Lower lobe of right lung (tissue), 2 donors: ENCODE measurements at places on chromosomes 7 and 10. TPM values are rescaled to one million over a fixed set of nuclear protein-coding genes. Genes with fewer than 3 reads are reported as not detected.

DNA sequence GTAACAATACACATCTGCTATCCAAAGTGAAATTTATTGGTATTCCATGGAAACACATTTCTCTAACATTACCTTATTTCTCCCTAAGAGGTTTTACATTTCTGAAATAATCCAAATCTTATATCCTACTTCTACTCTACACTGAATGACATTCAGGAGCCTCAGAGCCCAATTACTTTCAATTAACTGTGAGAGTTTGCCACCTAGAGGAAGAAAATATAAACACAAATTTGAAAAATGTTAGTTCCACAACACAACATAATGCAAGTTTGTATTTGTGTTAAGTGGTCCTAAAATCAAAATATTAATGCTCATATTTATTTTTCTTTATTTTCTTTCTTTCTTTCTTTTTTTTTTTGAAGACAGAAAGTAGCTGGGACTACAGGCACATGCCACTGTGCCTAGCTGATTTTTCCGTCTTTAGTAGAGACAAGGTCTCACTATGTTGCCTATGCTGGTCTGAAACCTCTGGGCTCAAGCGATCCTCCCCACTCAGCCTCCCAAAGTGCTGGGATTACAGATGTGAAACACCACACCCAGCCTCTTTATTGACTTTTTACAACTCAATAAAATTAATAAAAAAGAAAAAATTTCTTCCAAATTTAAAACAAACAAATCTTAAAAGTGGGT, 46.0 kb downstream of the ATAD1 start:
- DNase-seq: no peak

DNA sequence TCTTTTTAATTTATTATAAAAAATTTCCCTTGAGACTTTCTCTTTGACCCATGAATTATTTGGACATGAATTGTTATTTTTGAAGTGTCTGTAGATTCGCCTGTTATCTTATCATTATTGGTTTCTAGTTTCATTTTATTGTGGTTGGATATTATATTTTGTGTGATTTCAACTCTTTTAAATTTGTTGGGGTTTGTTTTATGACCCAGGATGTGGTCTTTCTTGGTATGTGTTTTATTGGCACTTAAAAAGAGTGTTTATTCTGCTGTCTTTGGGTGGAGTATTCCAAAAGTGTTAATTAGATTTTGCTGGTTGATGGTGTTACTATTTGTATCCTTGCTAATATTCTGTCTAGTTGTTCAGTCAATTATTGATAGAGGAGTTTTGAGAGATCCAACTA, 50.5 kb upstream of the GPR141 start:
- no peak for DNase-seq

- DNase-seq: no peak
Observed at GRCh38 chr10:6802759-6803426, 222.8 kb upstream of the PRKCQ start.

DNA sequence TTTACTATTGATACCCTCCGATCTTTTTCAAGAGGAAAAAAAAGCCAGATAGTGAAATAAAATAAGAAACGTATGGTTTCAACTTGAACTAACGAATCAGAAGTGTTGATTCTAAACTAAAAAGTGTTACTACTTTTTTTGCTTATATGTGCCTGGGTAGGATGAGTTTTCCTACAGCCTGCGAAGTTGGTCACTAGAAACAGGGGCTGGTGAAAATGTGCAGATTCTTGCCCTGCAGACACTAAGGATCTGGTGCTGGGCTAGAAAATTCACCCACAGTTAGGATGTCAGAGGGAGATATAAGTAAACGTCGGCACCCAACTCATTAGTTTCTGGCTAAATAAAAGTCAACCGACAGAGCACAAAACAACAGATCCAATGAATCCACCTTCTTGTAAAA, 298.7 kb upstream of the NFE2L3 start:
- DNase-seq: no peak

- DNase-seq: no peak
Observed at GRCh38 chr10:112639298-112639697, 192.3 kb downstream of the VTI1A start.

- no peak for DNase-seq
Observed at GRCh38 chr7:101146-102046, 91.0 kb upstream of the FAM20C start.

DNA sequence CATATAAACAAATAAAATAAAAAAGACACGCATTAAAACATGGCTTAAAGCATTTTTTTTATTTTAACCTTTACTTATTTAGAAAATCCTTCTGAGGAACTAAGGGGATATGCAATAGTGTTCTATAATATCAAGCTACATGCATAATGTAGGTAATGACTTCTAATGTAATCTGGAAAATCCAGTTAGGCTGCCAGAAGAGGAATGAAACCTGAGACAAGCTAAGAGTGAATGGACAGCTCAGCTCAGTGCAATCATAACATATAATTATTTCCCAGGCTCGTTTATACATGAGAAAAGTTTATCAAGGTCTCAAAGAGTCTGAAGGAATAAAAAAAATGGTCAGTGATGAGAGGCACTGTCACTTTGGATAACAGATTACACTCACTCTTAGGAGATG, 649.0 kb upstream of the PCDH15 start:
- DNase-seq: no peak

GRCh38 chr10:5945190-5945509, 32.2 kb downstream of the IL15RA start:
- peak; percentile 38 for DNase-seq

- DNase-seq: no peak
Observed at GRCh38 chr10:101121654-101122031, 9.5 kb upstream of the TLX1 start.

GRCh38 chr7:30920584-30921539, 9.2 kb downstream of the AQP1 start:
- peak; percentile 44 for DNase-seq

DNA sequence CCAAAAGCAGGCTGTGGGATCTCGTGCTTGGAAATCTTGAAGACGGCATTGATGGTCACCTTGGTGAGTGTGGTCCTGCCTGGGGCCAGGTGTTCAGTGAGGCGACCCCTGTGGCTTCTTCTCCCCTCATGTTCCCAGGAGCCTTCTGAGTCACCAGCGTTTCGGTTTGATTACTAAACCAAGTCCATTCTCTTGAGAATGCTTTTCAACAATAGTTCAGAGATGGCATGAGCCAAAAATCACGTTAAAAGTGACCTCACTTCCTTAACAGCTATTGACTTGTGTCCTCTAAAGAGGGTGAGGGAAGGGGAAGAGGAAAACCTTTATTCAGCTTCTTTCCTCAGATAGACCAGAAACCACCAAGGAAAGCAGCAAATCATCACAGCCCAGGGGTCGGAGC, 315.2 kb downstream of the GATA3 start:
- DNase-seq: no peak

GRCh38 chr10:817371-817770, 114.1 kb downstream of the LARP4B start:
- no peak for DNase-seq

DNA sequence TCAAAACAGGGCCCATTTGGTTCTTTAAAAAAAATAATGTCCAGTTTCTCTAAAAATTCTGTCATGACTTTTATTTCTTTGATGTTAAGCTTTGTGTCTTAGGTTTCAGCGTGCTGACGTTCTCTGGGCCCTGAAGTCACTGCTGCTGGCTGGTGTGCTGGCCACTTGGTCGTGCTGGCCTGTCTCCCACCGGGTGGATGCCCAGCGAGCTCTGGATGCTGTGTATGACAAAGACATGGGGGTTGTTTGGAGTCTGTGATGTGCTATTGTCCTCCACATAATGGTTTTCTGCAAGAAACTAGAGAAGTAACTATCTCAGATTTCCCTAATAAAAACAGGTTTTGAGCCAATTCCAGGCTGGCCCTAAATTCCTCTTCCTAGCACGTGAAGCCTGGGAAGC, 9.5 kb upstream of the IDI2 start:
- DNase-seq: no peak

GRCh38 chr10:66684581-66684980, 241.3 kb upstream of the LRRTM3 start:
- DNase-seq: no peak

DNA sequence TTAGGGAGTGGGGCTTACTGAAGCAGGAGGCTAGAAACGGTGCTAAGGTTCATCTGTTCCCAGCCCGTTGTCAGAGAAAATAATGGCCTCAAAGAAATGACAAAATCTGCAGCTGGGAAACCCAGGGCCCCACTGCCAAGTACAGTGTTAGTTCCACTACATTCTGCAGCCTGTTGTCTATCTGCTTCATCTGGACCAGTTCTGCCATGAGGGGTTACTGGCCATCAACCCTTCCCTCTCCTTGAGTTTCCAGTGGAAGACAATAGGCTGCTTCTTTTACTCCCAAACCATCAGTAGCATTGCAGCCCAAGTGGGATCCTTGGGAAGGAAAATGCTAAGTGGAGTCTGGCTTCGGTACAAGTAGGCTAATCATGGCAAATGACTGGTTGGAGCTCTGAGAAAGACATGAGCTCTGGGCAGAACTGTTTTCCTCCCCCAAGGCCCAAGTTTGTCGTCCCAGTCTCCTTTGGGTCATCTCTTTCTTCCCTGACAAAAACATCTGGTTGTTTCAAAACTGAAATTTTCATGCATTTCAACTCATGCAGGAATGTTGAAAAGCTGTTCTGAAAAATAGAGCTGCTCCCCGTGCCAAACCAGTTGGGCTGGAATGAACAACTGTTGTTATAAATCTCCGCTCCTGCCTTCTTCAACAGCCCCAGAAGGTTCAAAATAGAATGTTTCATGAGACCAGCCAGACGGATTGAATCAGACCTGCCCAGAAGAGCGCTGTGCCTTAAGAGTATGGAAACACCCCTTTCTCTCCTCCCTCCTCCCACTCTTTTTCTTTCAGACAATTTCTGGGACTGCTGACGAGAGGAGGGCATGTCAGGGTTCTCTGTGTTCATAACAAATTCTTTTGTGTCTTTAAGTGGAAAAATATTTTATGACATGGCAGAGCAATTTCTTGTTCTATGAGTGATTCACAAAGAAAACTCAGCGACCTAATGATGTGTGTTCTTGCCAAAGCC, 116.6 kb downstream of the RAB18 start:
- DNase-seq: no peak

DNA sequence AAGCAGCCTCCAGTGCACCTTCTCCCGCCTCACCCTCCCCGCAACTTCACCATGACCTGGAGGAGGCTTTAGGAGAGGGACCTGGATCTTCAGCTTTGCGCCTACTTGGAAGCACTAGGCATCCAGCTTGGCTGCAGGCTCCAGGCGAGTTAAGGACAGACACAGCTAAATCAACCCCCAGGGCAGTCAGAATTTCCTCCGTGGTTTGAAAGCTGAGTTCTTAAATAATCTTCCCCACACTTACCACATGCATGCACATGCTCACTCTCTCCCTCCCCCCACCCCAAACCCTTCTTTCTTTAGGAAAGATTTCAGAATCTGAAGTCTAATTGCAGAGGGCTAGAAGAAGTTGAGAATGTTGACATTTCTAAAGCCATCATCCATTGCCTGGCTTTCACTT, 36.7 kb upstream of the LRRC4 start:
- DNase-seq: no peak

DNA sequence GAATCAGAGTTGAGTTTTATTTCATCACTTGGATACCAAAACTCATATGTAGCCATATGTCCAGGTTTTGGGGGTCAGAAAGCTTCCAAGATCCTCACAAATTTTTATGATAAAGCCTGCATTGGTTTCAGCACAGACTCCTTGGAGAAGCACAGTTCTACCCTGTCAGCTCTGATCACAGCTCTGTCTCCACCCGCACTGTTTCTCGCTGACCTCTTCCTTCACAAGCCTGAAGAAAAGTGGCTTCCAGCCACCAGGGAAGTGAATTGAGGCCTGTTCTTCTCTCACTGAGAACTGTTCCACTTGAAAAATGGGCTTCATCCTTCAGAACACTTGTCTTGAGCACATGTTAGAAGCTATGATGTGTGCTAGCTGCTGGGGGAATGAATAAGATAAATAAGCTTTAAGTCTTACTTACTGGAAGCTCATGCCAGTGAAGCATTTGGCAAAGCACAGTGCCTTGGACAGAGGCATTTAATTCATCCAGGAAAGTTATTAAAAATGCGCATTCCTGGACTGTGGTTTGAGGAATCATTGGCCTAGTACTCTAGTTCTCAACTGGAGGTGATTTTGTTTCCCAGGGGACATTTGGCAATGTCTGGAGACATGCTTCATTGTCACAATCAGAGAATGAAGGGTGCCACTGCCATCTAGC, 133.6 kb downstream of the BMPER start:
- no peak for DNase-seq

GRCh38 chr10:103100620-103101019, 92.5 kb downstream of the NT5C2 start:
- DNase-seq: no peak

GRCh38 chr10:50618624-50619023, 5.1 kb downstream of the SGMS1 start:
- no peak for DNase-seq

GRCh38 chr10:84634636-84635035, 306.2 kb downstream of the CCSER2 start:
- DNase-seq: no peak

GRCh38 chr7:22460363-22460988, 39.5 kb downstream of the STEAP1B start:
- no peak for DNase-seq

Gene ZNF239
- total RNA-seq: 2.1 TPM

Gene FAM20C
- 42.9 TPM for total RNA-seq

Gene PRXL2A
- total RNA-seq: 33.3 TPM

Gene IGFBP1
- not detected for total RNA-seq

Gene GOT1
- total RNA-seq: 16.9 TPM
